ENCODE measurements at places on chromosomes 1 and 21.

- DNase-seq, result no peak
Observed at GRCh38 chr1:208161656-208162375, 82.4 kb downstream of the PLXNA2 start.

- no peak for DNase-seq
Observed at GRCh38 chr1:208757846-208758245, 513.7 kb upstream of the PLXNA2 start.

DNA sequence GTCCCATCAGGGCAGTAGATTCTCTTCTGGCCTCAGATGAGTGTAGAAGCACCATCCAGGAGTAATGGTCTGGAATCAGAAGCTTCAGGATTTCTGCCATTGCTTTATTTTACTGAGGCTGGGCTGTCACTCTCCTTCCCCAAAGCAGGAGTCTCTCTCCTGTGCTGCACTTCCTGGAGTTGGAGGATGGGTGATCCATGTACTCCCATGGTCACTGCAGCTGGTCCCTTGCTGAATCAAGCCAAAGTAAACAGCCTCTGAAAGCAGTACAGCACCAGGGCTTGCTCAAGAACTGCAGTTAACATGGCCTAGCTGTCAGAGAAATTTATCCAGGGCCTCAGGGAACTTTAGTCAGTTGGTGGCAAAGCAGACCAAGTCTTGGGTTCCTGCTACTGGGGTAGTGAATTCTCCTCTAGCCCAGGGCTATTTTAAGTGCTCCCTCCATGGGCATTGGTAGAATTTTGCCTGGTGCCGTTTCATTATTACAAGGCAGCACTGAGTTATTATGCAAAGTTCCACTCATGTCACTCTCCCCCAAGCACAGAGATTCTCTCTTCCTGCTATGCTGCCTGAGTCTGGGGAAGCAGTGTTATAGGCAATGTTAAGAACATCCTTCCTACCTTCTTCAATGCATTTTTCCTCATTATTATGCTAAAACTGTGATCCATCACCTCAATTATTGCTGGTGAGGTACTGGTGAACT is 29.5 kb downstream of the DRAM2 start:
- DNase-seq, result no peak

DNA sequence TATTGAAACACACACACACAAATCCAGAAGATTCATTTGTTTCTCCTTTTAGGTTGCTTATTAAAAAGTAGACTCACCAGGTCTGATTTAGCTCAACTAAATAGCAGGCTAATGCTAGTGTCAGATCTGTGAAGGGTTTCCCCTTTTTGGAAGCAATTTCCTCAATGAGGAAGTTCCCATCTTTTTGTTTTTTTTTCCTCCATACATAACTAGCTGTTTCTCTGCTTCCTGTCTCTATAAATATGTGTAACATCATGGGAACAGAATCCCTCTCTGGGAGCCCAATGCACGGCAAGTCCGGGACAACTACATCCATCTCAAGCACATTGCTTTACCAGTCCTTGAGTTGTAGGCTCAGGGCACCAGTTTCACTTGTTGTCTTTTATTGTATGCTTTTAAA is 1421.1 kb downstream of the PLA2G4A start:
- DNase-seq, result no peak

DNA sequence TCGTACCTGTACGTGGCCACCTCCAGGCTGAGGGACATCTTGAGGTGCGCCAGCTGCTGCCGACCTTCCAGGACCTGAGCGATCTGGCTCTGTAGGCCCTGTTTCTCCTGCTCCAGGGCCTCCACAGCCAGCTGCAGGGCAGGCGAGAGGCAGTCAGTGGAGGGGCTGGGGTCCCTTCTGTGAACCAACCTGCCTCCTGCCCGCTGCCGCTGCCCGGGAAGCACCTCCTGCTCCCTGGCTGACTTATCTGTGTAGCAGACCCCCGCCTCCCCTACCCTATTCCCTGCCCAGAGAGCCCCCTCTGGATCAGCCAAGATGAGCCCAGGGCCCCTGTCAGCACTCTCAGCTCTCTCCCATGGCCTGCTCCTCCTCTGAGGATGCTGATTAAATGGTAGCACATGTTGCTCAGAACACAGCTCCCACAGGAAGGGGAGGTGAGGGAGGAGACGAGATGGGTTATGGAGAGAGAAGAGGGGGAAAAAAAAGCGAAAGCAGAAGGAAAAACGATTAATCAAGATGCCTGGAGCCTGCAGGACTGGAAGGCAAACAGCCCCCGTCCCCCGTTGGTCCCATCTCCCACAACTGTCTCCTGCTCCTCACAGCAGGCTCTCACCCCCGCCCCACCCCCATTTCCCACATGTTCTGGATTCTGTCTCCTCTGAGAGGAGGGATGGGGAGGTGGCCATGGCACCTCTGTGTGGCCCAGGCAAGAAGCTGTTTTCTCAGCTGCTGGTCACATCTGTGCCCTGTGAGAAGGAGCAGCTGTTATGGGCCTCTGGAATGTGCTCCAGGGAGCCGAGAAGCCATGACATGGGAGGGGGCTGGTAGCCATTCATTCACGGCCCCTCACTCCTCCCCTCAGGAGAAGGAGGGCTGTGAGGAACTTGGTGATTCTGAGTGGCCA is 1.7 kb downstream of the NES start:
- no peak for DNase-seq

- no peak for DNase-seq
Observed at GRCh38 chr1:86339014-86339812, 56.9 kb downstream of the ODF2L start.

- DNase-seq, result no peak
Observed at GRCh38 chr1:153350321-153350957, 1.8 kb upstream of the PGLYRP4 start.

- no peak for DNase-seq
Observed at GRCh38 chr21:30491963-30492428, at the start of gene KRTAP19-3. KRTAP19-3 (minus strand) TSS chr21:30492013; CDS start chr21:30491957, 56 bp downstream.

DNA sequence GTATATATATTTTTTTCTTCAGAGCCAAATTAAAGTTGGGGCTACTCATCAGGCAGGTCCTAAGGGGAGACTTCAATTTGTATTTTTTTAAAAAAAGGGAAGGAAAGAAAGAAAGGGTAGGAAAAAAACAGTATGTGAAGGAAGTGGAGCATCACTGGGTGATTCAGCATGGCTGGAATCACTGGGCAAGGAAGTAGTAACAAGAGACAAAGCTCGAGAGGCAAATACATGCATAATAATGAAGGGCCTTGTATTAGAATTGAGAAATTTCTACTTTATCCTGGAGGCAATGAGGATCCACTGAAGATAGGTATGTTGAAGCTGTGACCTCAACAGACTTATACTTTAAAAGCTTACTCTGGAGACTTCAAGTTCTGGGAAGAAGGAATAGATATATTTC is 184.4 kb downstream of the COQ8A start:
- DNase-seq, result no peak

GRCh38 chr1:29062157-29062942 is 61.4 kb downstream of the TMEM200B start:
- no peak for DNase-seq

DNA sequence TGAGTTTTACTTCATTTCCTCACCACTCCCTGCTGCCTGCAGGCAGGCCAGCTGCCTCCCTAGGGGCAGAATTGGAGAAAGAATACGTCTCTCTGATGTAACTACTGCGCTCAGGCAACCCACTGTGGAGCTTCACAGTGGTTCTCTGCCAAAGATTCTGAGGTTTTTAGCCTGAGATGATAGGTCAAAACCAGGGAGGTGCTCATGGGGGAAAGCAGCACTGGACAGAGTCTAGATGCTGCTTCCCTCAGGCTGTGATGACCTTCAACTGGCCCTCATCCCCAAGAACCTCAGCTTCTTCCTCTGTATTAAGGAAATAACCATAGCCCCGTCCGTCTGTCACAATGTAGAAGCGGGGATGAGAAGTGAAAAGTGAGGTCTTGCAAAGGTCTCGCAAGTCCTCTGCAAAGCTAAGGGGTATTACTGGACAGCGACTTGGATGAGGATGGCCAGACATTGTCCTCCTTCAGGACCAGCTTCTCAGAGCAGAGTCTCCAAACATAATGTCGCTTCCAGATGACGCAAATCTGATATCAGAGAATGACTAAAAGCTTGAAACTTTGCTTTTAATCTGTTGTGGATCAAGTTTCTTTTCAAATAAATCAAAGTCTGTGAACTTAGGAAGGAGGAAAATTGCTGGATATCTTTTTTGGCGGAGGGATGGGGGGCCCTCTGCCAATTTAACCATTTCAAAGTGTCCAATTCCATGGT is 65.9 kb upstream of the ATP5PO start:
- DNase-seq, result no peak

- no peak for DNase-seq
Observed at GRCh38 chr1:222523852-222524251, 24.1 kb downstream of the HHIPL2 start.

DNA sequence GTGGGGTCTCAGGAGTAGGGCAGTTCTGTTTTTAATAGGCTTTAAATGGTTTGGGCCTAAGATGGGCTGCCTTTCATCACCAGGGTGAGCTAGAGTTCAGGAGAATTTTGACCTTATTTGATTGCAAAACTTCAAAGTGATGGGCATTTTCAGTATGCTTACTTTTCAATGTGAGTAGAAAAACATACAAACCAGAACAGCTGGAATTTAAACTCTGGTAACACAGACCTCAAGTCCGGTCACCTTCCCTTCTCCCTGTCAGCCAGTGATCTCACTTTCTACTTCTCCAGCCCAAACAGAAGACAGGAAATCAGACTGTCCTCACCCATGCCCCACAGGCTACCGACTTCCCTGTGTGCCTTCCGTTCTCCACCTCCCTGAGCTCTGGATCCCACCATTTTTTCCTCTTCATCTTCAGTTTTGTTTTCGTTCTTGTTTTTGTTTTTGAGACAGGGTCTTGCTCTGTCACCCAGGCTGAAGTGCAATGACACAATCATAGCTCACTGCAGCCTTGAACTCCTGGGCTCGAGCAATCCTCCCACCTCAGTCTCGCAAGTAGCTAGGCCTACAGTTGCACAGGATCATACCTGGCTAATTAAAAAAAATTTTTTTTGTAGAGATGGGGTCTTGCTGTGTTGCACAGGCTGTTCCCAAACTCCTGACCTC is 374.0 kb downstream of the CAMTA1 start:
- no peak for DNase-seq

DNA sequence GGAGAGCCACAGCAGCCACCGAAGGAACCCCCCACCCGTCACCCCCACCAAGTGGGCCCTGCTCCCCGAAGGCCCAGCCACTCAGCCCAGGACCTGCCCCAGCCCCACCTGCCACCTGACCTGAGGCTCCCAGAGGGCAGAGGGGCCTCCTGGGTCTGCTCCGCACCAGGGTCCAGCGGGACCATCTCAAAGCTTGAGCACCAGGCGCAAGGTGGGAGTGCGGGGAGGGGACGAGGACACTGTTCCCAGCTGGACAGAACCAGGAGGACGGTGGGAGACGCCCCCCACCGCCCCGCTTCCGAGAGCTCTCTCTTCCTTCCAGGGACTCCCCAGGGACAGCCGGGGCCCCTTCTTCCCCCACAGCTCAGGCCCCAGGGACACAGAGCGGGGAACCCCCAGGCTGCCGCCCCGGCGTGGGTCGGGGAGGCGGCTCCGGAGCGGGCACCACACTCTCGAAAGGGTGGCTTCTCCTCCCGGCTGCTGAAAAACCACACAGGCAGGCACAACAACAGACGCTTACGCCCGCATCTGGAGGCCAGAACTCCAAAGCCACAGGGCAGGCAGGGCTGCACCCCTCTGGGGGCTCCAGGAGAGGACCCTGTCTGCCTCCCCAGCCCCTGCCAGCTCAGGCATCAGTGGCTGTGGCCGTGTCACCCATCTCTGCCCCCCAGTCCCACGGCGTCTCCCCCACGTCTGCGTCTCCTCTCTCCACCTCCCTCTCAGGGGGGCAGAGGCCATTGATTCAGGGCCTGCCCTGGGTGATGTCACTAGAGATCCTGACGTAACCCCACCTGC is 1.9 kb upstream of the TTLL10 start:
- DNase-seq, result peak; percentile 50

- DNase-seq, result no peak
Observed at GRCh38 chr1:206411321-206411720, 59.0 kb upstream of the IKBKE start.

DNA sequence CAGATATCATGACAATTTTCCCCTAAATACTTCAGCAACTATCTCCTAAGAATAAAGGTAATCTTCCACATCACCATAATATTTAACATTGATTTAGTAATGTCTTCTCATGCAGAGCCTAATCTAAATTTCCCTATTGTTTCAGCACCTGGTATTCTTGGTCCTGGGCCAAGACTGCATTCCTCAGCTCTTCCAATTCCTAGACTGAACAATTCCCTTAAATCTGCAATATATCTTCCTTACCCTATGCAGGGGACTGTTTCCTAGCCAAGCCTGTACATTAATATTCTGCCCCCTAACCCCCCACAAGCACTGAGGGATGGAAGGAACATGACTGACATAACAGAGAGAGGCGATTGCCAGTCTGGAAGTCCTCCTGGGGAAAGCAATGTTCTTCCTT is 28.7 kb upstream of the DISP1 start:
- DNase-seq, result no peak

DNA sequence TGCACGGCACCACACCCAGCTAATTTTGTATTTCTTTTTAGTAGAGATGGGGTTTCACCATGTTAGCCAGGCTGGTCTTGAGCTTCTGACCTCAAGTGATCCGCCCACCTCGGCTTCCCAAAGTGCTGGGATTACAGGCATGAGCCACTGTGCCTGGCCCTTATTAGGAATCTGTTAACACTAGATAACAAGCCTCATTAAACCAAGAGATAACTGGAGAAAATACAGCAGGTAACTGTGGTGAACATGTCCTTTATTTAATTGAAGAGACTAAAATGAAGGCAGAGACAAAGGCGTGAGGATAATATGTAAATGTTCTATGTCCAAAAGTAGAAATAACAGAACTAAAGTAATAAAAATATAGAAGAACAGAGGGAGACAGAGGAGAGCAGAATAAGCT is 71.8 kb upstream of the DNAJC6 start:
- no peak for DNase-seq

DNA sequence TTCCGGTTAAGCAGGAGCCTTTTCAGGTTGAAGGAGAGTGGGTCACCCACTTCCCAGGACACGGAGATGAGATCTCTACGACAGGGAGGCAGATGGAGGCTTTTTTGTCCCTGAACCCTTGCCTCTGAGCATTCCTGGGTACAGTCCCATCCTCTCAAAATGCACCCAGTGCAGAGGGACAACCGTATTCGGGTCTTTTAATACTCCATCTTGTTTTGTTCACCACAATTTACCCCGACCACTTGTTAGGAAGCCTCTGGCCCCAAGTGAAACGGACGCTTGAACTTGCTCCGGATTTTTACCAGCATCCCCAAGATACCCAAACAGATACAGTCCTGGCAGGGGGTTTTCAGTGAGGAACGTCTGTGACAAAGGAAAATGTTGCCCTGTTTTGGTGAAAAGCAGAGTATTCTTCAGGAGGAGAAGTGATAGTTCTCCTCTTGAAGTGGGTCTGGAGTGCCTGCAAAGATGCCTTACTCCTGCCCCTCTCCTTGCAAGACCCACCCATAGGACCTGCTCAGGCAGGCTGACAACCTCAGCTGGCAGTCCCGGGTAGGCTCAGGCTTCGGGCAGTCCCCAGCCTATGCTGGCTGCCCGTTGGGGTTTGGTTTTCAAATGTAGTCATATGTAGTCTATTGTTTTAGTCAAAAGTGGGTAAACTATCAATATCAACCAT is 669 bp upstream of the ARL8A start:
- peak; percentile 46 for DNase-seq
